ENCODE measurements at places on chromosomes 7 and 10.

DNA sequence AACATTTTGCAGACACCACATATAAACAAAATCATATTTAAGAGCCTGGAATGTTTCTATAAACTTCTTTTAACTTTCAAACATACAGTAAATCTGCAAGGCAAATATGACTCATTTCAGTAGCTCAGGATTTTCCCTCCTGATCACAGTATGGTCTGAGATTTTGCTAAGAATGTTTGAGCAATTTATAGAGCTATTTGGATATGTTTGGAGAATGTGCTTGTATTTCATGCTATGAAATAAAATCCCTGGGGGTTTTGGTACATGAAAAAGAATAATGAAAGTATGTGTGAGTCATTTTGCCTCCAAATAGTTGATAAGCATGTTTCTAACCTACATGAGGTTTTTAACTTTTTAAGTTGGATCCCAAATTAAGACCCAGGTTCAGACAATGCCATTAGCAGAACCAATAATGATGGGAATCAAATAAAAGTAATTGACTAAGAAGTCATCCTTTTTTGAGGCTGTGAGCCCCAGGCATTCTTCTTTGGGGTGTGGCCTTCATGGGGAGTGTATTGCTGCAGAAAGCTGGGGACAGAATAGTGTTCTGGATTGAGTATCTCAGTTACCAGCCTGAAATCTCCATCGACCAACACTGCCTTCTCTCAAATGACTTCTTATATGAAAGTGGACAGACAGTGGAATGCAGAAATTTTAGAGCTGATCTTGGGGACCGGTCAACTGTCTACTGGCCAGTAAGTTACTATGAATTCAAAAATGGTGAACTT is 66.1 kb upstream of the AGBL3 start:
- DNase-seq = no peak

- DNase-seq = no peak
These were observed at the start of gene LRRN3 for GRCh38 chr7:111090846-111091245. LRRN3 (plus strand) TSS chr7:111091127; CDS start chr7:111122773, 31,646 bp downstream.

DNA sequence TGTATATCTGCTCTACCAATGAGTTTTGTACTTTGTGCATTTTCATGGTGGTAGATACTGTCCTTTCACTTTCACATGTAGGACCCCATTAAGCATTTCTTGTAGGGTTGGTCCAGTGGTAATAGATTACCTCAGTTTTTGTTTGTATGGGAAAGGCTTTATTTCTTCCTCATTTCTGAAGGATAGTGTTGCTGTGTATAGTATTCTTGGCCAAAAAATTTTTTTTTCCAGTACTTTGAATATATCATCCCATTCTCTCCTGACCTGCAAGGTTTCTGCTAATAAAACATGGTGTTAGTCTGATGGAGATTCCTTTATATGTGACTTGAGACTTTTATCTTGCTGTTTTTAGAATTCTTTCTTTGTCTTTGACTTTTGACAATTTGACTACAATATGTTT is 12.0 kb downstream of the GIMAP8 start:
- DNase-seq = no peak

GRCh38 chr7:85510287-85510686 is 323.4 kb upstream of the SEMA3D start:
- DNase-seq = no peak

DNA sequence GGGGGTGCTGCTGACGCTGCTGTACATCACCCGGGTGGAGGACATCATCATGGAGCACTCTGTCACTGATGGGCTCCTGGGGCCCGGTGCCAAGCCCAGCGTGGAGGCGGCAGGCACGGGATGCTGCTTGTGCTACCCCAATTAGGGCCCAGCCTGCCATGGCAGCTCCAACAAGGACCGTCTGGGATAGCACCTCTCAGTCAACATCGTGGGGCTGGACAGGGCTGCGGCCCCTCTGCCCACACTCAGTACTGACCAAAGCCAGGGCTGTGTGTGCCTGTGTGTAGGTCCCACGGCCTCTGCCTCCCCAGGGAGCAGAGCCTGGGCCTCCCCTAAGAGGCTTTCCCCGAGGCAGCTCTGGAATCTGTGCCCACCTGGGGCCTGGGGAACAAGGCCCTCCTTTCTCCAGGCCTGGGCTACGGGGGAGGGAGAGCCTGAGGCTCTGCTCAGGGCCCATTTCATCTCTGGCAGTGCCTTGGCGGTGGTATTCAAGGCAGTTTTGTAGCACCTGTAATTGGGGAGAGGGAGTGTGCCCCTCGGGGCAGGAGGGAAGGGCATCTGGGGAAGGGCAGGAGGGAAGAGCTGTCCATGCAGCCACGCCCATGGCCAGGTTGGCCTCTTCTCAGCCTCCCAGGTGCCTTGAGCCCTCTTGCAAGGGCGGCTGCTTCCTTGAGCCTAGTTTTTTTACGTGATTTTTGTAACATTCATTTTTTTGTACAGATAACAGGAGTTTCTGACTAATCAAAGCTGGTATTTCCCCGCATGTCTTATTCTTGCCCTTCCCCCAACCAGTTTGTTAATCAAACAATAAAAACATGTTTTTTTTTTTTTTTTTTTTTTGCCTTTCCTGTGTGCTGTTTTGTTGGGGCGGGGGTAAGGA is 55.8 kb downstream of the TSPAN15 start:
- DNase-seq = no peak

- no peak for DNase-seq
These were observed 90.4 kb downstream of the OSBPL3 start for GRCh38 chr7:24889611-24890010.
